Upper lobe of right lung (tissue), 1 donor: ENCODE measurements at places on chromosomes 1 and 21. TPM values are rescaled to one million over a fixed set of nuclear protein-coding genes. Genes with fewer than 3 reads are reported as not detected.

CTSS gene
- total RNA-seq = 533 TPM

LYPD8 gene
- not detected for total RNA-seq

RIMKLA gene
- 10.4 TPM for total RNA-seq

FCMR gene
- total RNA-seq = 12.6 TPM

OLFM3 gene
- total RNA-seq = not detected

RXFP4 gene
- not detected for total RNA-seq

KCND3 gene
- total RNA-seq = 6.3 TPM

EPS8L3 gene
- total RNA-seq = not detected

SH2D2A gene
- 3.8 TPM for total RNA-seq

NBPF10 gene
- 3.8 TPM for total RNA-seq

AKR7A3 gene
- total RNA-seq = 0.43 TPM

PARP1 gene
- 64.6 TPM for total RNA-seq

PNRC2 gene
- 119 TPM for total RNA-seq

C1orf53 gene
- total RNA-seq = 4.0 TPM

ADAMTS1 gene
- 122 TPM for total RNA-seq

CFAP410 gene
- total RNA-seq = 25.4 TPM

PSMA5 gene
- total RNA-seq = 67.8 TPM

PGD gene
- 166 TPM for total RNA-seq

PTPN22 gene
- total RNA-seq = 12.2 TPM

TTC39A gene
- total RNA-seq = 42.1 TPM

CELA3B gene
- total RNA-seq = not detected

AGT gene
- total RNA-seq = 1.8 TPM

SLAMF7 gene
- 9.2 TPM for total RNA-seq

SNX7 gene
- total RNA-seq = 14.8 TPM

VTCN1 gene
- total RNA-seq = not detected

AMY1B gene
- 4.1 TPM for total RNA-seq

SYPL2 gene
- total RNA-seq = 3.1 TPM

TRIM67 gene
- not detected for total RNA-seq

RNU1-1 gene
- 6,622 TPM for total RNA-seq

CHD5 gene
- 0.23 TPM for total RNA-seq

OR2L5 gene
- not detected for total RNA-seq

ISG20L2 gene
- 28.3 TPM for total RNA-seq
